ENCODE measurements at places on chromosomes 2 and 18.

DNA sequence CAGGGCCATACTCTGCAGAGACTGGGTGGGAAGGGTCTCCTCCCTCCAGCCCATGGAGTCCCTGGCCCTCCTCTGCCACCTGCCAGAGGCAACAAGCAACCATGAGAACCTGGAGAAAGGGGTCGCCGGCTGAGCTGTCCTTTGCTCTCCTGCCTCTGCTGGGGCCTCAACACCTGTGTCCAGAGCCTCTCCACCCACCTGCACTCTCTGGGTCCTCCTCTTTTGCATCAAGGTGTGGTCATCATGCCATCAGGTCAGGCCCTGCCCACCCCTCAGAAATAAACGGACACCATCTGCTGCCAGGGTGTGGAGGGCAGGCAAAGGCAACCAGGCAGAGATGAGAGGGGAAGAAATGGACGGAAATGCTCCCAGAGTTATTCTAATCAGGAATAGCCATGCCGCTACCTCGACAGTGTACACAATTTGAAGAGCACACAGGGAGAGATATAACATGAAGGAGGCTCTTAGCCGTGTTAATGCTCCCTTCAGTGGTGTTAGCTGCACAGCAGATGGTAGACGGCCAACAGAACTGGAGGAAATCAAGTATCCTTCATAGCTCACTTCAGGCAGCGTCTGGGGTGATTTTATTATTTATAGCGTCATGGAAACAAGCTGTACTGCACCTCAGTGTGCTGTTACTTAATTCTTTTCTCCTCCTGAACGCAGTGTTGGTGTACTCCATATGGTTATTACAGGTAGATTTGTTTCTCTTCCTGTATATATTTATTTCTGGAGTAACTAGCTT is 247.9 kb downstream of the TSN start:
- DNase-seq = no peak

DNA sequence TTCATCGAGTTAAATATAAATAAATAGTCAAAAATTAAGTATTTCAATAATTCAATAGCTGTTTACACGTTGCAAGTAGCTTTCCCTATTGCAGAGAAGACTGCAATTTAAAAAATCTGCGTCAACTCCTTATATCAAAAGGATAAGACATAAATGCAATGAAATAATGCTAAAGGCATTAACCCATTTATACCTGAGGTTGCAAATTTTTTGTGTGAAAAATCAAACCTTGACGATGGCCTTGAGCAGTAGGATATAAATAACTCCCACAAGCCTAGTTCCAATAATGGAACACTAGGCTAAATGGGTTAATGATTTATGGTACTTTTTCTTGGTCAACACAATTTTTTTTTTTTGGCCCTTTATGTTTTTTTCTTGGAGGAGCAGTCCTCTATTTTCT is 76.4 kb upstream of the CDKL4 start:
- no peak for DNase-seq

DNA sequence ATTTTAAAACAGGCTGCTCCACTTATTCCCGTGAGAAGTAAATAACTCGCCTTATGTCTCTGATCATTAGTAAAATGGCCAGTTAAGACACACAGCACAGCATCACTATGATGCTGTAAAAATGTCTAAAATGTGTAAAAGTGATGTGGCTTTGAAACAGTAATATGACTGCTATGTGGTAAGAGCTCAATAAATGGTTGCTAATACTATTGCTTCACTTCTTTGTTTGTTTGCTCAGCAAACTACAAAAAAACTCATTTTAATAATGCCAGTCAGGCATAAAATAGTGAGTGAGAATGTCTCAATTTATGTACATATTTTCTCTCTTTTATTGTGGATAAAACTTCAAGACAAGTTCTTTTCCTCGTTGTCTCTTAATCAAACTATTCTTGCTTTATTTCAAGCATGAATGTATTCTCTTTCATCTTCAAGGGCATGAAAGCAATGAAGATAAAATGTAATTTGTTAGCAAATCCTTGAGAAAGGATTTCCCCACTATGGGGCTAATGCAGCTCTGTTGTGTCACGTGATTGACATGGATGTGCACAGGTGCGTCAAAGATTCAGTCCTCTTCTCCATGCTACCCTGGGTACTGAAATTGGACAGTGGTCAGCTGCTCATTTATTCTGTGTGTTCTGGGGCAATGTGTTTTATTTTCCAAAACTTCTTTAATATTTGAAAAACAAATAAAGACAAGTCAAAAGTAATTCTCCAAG is 387.2 kb downstream of the TRIB2 start:
- no peak for DNase-seq

- DNase-seq = peak; percentile 21
These were observed 297.3 kb downstream of the CYP26B1 start for GRCh38 chr2:71850306-71850801.

GRCh38 chr18:36212301-36213171 is 25.2 kb downstream of the MOCOS start:
- DNase-seq = no peak

- DNase-seq = no peak
These were observed 81.4 kb upstream of the RGPD5 start for GRCh38 chr2:109712746-109713145.

DNA sequence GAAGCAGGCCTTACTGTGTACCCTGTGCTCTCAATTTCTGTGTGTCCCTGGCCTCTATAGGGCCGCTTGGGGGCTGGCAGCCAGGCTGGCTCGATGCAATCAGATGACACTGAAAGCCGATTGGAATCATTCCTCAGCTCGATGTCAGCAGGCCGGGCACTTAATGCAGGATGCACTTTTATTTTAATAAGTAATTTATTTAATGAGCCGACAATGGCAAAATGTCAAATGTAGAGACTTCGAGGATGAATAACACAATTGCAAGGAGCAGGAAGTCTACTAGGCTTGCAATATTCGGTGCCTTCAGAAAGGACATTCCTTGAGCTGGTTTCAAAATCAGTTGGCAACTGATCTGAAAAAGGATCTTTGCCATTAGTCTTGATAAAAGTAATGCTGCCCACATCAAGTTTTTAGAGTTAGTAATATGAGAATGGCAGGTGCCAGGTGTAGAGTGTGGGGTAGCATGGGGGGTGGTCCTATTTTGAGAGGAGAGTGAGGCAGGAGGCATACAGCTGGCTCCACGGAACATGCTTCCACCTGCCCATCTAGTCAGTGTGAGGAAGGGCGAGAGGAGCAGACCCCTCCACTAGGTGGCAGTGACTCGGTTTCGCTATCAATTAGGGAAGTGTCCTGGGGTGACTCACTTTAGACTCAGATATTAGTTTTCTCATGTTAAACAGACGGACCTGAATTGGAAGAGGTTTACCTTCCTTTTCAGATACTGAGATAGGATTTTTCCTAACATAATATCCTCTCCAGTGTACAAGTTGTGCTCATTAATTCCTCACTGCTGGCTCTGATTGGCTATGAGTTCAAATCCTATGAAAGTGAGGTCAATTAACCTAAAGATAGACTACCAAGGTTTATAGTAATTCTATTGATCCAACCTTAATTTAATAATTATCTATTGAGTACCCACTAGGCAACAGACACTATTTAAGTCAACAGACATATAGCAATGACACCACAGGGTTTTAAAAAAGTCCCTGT is 80.9 kb downstream of the NABP1 start:
- peak; percentile 59 for DNase-seq

GRCh38 chr2:59752512-59752911 is 800.9 kb downstream of the BCL11A start:
- no peak for DNase-seq

DNA sequence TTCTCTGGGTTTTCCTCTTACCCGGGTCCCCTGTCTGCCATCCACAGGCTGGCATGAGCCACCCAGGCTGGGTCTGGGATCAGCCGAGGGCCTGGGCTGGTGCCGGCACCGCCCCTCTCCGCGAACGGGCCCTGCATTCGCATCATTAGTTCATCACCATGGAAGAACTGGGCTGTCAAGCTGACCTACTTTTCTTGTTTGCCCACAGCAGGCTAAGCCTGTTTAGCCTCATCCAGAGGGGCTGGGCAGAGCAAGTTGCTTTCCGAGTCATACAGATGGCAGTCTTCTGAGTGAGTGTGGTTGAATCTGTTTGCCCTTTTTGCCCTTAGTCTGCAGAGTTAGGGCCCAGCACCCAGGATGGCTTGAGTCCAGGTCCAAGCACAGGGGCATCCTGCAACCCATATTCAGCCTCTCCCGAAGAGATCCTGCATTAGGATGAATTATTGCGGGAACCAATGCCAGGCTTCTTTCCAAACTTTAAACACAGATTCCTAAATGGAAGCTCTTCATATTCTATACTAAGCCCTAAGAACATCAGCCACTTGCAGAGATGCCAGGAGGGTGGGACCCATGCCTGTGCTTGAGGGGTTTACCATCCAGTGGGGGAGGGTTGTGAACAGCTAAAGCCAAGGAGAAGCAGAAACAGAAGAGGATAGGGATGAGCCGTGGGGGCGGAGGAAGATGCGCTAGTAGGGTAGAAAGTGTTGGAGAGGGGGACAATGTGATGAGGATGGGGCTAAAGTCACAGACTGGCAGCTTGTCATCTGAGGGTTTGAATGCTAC is 68.0 kb downstream of the NPAS2 start:
- DNase-seq = no peak

- DNase-seq = no peak
These were observed 158.9 kb upstream of the BOD1L2 start for GRCh38 chr18:56988022-56988421.

DNA sequence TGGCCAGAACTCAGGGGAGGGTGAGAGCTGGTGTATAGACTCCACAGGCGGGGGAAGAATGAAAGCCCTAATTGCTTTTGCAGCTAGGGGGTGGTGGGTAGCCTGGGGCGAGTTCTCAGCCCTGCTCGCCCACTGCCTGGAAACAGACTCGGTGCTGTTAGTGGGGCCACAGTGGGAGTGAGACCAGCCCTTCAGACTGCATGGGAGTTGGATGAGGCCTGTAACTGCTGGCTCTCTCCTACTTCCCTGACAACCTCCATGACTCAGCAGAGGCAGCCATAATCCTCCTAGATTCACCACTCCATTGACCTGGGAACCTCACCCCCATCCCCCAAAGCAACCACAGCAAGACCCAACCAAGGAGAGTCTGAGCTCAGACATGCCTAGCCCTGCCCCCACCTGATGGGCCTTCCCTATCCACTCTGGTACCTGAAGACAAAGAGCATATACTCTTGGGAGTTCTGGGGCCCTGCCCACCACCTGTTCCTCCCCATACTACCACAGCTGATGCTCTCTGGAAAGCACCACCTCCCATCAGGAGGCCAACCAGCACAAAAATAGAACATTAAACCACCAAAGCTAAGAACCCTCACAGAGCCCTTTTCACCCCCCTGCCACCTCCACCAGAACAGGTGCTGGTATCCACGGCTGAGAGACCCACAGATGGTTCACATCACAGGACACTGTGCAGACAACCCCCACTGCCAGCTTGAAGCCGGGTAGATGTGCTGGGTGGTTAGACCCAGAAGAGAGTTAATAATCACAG is 226.3 kb downstream of the EIPR1 start:
- no peak for DNase-seq

- DNase-seq = peak; percentile 49
These were observed 684 bp upstream of the ARPC2 start for GRCh38 chr2:218216336-218216673.

- DNase-seq = no peak
These were observed 55.4 kb downstream of the EML4 start for GRCh38 chr2:42224422-42225067.

- no peak for DNase-seq
These were observed 107.9 kb downstream of the KLHL29 start for GRCh38 chr2:23492921-23493320.

- DNase-seq = no peak
These were observed 100.4 kb downstream of the ACOXL start for GRCh38 chr2:110832740-110833139.

DNA sequence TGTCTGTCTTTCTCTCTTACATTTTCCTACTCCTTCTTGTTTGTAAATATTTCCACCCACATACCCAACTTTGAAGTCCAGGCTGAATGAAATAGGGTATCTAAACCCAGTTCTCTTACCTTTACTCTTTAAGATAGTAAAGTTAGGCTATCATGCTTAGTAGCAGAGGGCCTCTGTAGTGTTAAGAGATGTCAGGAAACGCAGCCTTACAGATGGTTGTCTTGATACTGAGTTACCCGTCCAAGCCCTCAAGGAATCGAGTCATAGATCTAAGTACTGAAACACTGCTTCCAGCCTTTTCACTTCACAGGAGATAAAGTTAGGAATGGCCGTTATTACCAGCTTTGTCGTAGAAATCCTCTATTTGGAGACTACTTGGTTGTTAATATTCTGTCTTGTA is 24.3 kb downstream of the MRPS9 start:
- DNase-seq = no peak

GRCh38 chr2:213726101-213726500 is 441.8 kb downstream of the SPAG16 start:
- no peak for DNase-seq

DNA sequence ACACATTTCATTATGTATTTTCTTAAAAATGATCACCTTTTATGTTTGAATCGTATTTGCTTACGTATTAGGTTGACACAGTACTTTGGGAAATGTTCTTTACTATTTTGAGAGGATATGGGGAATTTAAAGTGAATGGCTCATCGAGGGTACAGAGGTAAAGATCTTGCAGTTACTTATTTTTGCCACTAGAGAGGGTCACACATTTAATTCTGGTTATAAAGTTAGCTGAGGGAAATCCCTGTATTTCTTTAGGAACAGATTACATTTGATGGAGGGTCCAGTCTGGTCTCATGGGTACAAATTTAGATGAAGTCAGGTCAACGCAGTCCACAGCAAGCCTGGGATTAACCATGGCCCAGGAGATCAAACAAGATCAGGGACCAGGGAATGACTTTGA is 24.5 kb downstream of the DYNC2LI1 start:
- DNase-seq = no peak

- no peak for DNase-seq
These were observed 10.7 kb downstream of the CAB39 start for GRCh38 chr2:230723363-230723762.

DNA sequence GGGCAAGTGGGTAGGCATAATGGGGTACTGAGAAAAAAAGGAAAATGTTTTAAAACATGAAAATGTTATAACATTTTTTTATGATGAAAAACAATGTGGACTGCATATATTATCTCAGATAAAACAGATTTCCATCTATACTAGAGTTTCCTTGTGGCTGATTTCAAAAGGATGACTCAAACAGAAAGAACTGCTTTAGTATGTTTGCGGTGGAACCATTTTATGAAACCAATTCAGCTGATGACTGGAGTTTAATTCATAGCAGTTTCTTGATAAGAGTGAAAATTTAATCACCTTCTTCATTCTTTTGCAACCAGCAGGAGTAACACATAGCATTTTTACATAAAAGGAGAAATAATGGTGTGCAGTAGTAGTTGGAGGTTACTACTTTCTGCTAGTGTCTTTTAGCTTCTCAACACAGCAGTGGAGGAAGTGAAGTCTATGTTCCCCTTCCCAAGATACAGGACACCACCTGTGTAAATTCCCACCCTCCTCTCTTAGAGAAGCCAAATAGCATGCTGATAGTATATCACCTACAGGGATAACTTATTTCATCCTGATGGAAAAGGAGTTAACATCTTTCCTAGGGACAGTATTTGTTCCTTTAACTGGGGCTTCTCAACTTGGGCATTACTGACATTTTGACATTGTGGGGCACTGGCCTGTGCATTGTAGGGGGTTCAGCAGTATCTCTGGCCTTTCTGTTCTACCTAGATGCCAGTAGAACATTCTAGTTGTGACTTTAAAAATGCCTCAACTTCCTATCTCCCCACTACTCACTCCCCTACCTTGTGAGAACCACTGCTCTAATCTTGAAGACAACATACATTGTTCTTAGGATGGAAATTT is 29.9 kb downstream of the PELI1 start:
- no peak for DNase-seq

All from ecto neural progenitor cell (in vitro differentiated cells).